ENCODE measurements at places on chromosomes 6 and 20.
A peak's percentile ranks its signal among the peaks of the same experiment; 100 is the strongest.

DNA sequence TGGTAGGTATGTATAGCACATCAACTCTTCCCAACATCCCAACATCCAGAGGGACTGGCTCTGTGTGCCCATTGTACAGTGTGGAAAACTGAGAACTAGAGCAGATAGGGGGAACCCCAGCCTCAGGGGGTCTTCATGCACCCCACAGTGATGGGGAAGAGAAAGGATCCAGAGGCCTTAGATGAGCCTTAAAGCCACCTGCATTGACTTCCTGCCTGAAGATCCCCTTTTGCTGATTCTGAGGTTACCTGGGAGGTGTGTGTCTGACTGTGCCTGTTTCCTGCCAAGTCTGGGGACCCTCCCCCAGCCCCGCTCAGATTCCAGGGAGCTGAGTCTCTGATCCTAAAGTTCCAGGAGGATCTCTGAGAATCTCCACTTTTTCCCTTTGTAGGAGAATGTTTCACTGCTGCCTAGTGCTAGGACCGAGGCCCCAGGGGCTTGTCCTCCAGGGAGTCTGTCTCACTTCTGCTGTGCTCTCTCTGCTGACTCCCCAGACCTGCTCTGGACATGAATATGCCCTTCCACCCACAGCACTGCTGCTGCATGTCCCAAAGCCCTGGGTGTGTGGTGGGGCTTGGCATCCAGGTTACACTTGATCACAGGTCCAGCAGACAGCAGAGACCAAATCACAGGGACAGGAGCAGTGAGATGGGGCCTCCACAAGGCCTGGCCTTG, 12.8 kb upstream of the PGC start:
- H3K4me1 ChIP-seq: no peaks in the 10 kb centered on the region
- no peak overlapping the region for H3K27ac ChIP-seq
- no peaks in the 10 kb centered on the region for H3K27me3 ChIP-seq

GRCh38 chr20:43940518-43941225, 26.0 kb downstream of the TOX2 start:
- peaks cover 37% of the 10 kb centered on the region for H3K27me3 ChIP-seq
- H3K27ac ChIP-seq: no peak overlapping the region
- H3K4me1 ChIP-seq: peaks cover 39% of the 10 kb centered on the region

DNA sequence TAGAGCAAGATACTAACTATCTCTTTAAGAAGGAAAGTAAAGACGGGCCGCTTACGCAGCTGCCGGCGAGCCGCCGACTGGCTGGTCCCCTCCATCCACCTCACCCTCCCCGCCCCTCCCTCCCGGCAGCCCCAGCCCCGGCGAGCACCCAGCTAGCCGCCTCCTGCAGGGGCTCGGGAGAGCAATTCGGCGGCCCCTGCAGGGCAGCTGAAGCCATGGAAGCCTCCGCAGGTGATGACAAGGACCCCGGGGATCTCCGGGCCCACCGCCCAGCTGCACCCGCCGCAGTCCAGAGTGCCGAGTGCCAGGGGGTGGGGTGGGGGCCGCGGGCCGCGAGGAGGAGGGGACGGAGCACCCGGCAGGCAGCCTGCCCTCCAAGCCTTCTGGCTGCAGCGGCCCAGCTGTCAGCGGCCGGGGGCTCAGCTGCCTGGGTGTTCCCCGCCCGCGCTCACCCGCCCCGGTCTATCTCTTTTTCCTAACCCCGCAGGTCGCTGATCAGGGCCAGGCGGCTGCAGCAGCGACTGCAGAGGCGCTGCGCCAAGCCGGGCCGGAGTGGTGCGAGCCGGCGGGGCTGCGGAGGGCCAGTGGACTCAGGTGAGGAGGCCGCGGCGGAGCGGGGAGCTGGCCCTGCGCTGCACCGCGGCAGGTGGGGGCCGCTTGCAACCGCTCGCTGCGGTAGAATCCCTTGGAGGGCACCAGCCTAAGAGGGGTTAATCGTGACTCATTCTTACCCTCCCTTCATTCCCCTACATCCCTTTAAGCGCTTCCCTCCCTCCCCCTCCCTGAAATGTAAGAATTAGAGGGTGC, at the start of gene SNPH:
TSS of gene SNPH (plus strand) at position 128 of the 807 bp plus-strand sequence. CDS start 29,946 bp downstream, outside the sequence.
- H3K27ac ChIP-seq: peak within 1 kb of the TSS; percentile 90
- no peaks in the 10 kb centered on the region for H3K27me3 ChIP-seq
- H3K4me3 ChIP-seq: peak within 1 kb of the TSS; percentile 96
- H3K4me1 ChIP-seq: peaks cover 19% of the 10 kb centered on the region
- no peaks in the 10 kb centered on the region for H3K36me3 ChIP-seq

GRCh38 chr20:4060856-4061695, 45.7 kb upstream of the RNF24 start:
- no peaks in the 10 kb centered on the region for H3K36me3 ChIP-seq
- H3K4me3 ChIP-seq: no peak overlapping the region
- H3K27me3 ChIP-seq: no peaks in the 10 kb centered on the region

DNA sequence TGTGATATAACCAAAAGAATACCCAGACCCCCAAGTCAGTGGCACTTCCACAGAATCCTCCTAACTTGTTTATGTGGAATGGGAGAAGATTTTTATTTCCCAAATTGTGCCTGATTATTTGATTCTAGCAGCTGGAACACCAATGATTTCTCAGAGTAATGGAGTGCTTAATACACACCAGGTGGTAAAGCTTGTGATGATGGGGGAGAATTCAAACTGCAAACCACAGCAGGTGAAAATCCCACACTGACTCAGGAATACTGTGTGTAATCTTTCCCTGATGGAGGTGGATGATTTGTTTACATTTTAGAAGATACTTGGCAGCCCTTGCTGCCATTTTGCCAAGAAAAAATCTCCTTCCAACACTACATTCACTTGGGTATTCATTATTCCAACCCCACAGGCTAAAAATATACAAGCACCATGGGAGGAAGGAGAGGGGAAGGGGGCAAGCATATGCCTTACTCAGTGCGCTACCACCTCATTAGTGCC, 212.7 kb upstream of the PLN start:
- H3K4me1 ChIP-seq: no peaks in the 10 kb centered on the region
- H3K36me3 ChIP-seq: peaks cover 3% of the 10 kb centered on the region
- H3K27me3 ChIP-seq: peaks cover 3% of the 10 kb centered on the region
- no peak overlapping the region for H3K27ac ChIP-seq
- DNase-seq: no peak

DNA sequence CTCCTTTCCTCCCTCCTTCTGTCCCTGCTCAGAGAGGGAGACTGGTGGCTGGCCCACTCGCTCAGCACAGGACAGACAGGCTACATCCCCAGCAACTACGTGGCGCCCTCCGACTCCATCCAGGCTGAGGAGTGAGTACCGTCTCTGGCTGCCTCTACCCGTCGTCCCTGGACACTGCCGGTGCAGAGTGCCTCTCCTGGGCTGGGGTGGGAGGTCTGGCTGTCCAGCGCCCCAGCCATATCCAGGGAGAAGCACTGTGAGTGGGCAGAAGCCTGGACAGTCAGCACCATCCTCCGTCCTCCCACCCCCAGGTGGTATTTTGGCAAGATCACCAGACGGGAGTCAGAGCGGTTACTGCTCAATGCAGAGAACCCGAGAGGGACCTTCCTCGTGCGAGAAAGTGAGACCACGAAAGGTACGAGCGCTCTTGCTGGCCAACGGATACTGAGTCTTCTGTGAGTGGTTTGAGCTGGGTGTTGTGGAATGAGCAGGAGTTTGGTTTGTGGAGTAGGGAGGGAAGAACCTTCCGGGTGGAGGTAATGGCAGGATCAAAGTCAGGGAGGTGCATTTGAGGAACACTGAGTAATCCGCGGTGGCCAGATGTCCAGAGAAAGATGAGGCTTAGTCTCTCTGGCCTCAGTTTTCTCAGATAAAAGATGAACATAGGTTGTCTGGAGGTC, 48.1 kb downstream of the SRC start:
- no peaks in the 10 kb centered on the region for H3K36me3 ChIP-seq
- no peak overlapping the region for H3K4me3 ChIP-seq
- H3K4me1 ChIP-seq: no peaks in the 10 kb centered on the region
- no peak for DNase-seq
- no peak overlapping the region for H3K27ac ChIP-seq

DNA sequence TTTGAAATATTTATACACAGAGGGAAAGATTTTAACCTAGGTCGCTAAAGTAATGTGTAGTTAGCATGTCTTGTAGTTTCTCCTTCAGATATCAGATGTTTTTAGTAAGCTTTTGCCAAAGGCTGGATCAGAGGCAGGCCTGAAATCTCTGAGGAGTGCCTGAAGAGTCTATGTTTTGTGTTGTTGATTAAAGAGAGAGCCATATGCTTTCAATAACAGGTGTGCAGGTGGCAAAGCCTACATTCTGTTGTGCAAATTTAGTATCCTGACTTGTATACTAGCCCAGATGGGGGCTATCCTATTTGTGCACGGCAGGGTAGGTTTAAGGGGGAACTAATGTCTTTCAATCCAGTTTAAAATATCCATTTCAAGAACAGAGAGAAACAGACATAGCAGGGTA, 167.1 kb upstream of the ATXN1 start:
- no peaks in the 10 kb centered on the region for H3K4me1 ChIP-seq
- no peaks in the 10 kb centered on the region for H3K36me3 ChIP-seq
- no peak overlapping the region for H3K27ac ChIP-seq

DNA sequence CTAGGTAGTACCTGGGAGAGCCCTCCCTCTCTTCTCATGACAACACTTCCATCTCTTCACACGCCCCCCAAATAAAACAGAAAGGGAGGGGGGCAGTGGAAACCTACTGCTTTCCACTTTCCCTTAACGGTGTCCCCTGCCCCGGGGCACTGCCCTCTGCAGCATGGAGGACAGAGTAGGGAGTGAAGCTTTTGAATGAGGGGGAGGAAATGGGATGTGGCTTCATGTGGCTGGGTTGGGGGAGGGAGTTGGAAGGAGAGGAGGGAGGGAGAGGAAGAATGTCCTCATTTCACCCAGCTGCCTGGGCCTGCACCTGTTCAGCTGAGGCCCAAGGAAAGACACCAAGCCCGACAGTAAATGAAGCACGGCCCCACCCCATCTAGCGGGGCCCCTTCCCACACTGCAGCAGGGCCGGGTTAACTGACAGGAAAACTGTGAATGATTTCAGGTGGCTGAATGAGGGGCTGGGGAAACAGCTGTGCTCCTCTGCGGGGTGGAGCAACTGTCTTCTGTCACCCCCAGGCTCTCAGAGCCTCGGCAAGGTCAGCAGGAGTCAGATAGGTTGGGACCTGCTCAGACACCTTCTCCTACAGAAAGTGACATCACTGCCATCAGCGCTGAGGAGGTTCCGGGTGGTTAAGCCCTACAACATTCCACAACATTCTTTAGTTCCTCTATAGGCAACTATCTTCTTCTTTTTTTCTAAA, 40.0 kb upstream of the TAF8 start:
- peaks cover 4% of the 10 kb centered on the region for H3K36me3 ChIP-seq
- H3K27ac ChIP-seq: peak overlapping the region; percentile 87
- peak overlapping the region; percentile 38 for H3K4me3 ChIP-seq
- no peaks in the 10 kb centered on the region for H3K27me3 ChIP-seq
- DNase-seq: no peak

DNA sequence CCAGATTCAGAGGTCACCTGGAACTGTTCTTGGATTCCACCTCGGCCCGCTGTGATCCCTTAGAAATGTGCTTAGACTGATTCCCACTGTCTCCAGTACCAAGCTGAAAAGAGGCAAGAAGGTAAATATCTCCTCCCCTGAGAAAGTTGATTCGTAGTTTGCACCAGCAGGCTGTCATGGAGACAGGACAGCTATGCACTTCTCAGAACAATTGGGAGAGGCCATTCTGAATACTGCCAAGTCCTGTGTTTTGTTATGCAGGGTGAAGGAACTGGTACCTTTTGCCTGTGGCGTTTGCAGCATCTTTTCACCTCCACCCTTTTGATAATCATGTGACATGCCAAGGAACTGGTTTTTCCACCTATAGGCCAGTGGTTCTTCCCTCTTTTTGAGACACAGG, 58.2 kb upstream of the RNGTT start:
- H3K4me1 ChIP-seq: no peaks in the 10 kb centered on the region
- H3K27me3 ChIP-seq: peaks cover 5% of the 10 kb centered on the region
- H3K36me3 ChIP-seq: no peaks in the 10 kb centered on the region
- no peak overlapping the region for H3K4me3 ChIP-seq
- no peak overlapping the region for H3K27ac ChIP-seq

GRCh38 chr20:36418711-36419110, 112.6 kb downstream of the DLGAP4 start:
- H3K27me3 ChIP-seq: peaks cover 6% of the 10 kb centered on the region
- no peak overlapping the region for H3K27ac ChIP-seq
- H3K36me3 ChIP-seq: no peaks in the 10 kb centered on the region
- H3K4me1 ChIP-seq: no peaks in the 10 kb centered on the region

DNA sequence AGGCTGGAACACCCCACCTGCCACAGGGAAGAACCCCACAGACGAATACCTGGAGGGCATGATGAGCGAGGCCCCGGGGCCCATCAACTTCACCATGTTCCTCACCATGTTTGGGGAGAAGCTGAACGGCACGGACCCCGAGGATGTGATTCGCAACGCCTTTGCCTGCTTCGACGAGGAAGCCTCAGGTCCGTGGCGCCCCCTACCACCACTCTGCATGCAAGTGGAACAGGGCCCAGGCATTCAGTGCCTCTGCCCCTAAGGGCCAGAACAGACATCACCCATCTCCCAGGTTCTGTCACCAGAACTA, 6.6 kb downstream of the MYL9 start:
- H3K36me3 ChIP-seq: no peaks in the 10 kb centered on the region
- H3K27ac ChIP-seq: no peak overlapping the region
- DNase-seq: no peak
- no peak overlapping the region for H3K4me3 ChIP-seq
- H3K4me1 ChIP-seq: no peaks in the 10 kb centered on the region
- peaks cover 2% of the 10 kb centered on the region for H3K27me3 ChIP-seq

DNA sequence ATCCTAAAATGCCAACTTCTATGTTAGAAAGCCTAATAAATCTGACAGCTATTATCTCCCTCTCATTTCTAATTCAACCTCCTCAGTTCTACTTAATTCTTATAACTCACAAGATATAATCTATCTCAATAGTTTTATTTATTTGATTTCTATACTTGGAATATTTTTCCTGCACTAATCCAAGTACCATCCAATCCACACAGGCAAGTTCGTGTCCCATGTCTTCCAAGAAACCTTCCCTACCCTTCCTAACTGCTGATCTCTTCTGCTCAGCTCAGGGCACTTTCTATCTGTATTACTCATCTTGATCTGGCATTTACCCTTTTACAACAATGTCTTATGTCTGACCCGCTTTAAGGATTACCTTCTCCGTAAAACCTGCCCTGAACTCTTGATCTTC, 18.2 kb downstream of the NCOA5 start:
- no peak overlapping the region for H3K4me3 ChIP-seq
- no peak for DNase-seq
- H3K36me3 ChIP-seq: peaks cover 10% of the 10 kb centered on the region
- H3K27me3 ChIP-seq: no peaks in the 10 kb centered on the region

DNA sequence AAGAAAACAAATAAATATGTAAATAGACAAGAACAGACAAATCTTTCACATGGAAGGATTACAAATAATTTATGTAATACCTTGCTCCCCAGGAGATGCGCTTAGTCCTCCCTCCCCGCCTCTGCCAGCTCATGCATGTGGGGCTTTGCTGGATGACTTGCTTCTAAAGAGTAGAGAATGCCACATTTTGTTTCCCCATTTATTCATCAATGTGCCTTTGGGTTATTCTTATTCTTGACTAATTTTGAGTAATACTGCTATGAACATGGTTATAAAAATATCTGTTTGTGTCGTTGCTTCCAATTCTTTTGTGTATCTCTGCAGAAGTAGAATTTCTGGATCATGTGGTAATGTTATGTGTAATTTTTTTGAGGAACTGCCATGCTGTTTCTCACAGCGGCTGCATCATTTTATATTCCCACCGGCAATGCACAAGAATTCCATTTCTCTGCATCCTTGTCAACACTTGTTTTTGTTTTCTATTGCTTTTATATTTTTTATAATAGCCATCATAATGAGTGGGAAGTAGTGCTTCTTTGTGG, 23.8 kb upstream of the DUSP22 start:
- no peak for DNase-seq
- H3K4me3 ChIP-seq: no peak overlapping the region
- H3K27me3 ChIP-seq: peaks cover 4% of the 10 kb centered on the region
- H3K4me1 ChIP-seq: peaks cover 4% of the 10 kb centered on the region
- H3K27ac ChIP-seq: no peak overlapping the region
